ENCODE measurements at places on chromosomes 1 and 21.
A peak's percentile ranks its signal among the peaks of the same experiment; 100 is the strongest.

GRCh38 chr1:115539736-115540135, 102.0 kb upstream of the VANGL1 start:
- DNase-seq: no peak

GRCh38 chr1:39898191-39898590, 3.5 kb downstream of the MYCL start:
- peak; percentile 99 for DNase-seq

- DNase-seq: no peak
Measured at GRCh38 chr1:24003331-24003972, 23.3 kb upstream of the SRSF10 start.

- no peak for DNase-seq
Measured at GRCh38 chr21:46393451-46393940, 65.2 kb upstream of the DIP2A start.

GRCh38 chr1:96009831-96010434, 711.7 kb upstream of the PTBP2 start:
- DNase-seq: no peak

DNA sequence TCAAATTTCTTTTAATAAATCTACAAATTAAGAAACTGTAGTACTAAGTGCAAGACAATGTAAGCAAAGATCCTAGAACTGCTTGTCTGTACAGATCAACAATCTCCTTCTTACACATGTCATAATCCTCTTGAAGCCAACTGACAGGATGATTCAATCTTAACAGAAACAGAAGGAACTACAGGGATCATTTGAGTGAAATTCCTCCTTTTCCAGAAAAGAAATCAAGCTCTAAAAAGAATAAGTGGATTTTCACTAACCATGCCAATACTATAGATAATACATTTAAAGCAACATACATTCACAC, 53.2 kb downstream of the RAB3GAP2 start:
- no peak for DNase-seq

DNA sequence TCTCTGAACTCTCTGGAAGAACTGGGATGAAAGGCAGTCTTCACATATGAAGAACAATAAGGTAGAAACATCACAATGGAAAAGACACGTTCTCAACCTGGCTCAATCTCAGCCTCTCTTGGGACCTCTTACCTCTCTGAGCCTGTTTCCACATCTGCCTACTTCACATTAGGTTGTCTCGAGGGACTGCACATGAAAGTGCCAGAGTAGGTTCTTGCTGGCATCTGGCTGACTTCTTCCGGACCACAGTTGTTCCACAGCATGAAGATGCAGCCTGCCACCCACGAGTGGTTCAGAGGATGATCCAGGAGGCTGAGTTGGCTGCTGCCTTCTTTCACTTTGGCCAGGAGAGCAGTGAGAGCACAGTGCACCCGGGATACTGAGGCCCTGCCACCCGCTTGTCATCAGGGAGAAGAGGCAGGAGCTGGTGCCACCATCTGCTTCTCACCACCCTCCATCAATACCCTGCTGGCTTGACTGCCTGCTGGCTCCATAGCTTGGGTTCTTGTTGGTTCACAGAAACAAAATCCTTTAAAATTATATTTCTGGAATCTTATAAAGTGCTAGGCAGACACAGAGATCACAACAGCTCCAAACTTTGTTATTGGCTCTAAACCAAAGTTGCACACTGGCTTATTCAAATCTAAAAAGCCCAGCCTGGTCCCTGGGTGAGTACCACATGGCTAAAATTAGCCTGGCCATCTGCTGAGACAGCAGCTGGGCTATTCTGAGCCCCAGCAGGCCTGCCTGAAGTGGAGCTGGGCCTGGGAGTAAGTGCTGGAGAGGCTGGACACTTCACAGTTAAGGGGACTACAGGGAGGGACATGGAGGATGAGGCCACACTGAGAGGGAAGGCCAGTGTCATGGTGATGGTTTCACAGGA, 46.9 kb upstream of the LIN9 start:
- peak; percentile 41 for DNase-seq

GRCh38 chr1:237199026-237199425, 157.0 kb downstream of the RYR2 start:
- no peak for DNase-seq

GRCh38 chr1:235090406-235091069, 38.1 kb downstream of the TOMM20 start:
- no peak for DNase-seq

DNA sequence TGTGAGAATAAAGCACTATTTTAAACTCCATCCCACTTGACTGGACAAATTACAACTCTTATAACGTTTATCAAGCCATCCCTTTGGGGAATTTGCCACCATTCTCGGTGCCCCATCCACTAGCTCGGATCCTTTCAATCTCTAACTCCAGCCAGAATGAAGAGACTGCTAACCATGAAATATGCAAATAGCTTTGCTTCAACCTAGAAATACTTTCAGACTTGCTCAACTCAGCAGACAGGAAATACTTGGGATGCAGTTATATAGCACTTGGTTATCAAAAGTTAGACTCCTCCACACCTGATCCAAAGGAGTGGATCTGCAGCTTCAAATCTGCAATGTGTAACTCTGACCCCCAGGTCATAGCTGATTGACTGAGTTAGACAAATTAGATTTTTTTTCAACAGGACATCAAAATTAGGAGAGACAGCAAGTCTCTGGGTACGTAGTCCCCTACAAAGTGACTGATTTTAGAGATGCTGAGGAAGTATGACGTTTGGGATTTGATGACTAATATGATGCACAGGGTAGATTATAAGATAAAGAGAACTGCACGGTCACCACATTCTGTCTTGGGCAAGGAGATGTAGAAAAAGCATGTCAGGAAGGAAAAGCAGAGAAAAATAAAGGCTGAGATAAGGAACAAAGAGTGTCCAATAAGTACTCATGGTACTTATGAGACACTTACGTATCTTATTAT, 496.0 kb downstream of the AGBL4 start:
- DNase-seq: no peak

GRCh38 chr1:42453386-42453785, 2.4 kb downstream of the ZMYND12 start:
- DNase-seq: no peak

DNA sequence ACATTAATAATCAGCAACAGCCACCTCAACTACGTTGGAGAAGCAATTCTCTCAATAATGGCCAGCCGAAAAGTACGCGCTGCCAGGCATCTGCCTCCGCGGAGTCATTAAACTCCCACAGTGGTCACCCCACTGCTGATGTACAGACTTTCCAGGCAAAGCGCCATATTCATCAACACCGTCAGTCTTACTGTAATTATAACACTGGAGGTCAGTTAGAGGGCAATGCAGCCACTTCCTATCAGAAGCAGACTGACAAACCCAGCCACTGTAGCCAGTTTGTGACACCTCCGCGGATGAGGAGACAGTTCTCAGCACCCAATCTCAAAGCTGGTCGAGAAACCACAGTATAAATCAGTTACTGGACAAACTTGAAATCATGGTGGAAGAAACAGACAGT, 93.9 kb downstream of the KIF1B start:
- no peak for DNase-seq

All from NCI-H1694 (cell line).